Activated naive CD4-positive, alpha-beta T cell treated with anti-CD3 and anti-CD28 coated beads, Interleukin-2, amount 10 ng/mL, durations not matched to agents 7 days and 5 days (primary cell): ENCODE measurements at places on chromosomes 16 and 17.
A peak's percentile ranks its signal among the peaks of the same experiment; 100 is the strongest.

- no peak overlapping the region for H3K4me3 ChIP-seq
- peaks cover 33% of the 10 kb centered on the region for H3K36me3 ChIP-seq
- peaks cover 11% of the 10 kb centered on the region for H3K4me1 ChIP-seq
- no peak for DNase-seq
- H3K27ac ChIP-seq = peak overlapping the region; percentile 33
Measured at GRCh38 chr16:31082368-31083045, 6.2 kb downstream of the PRSS53 start.

DNA sequence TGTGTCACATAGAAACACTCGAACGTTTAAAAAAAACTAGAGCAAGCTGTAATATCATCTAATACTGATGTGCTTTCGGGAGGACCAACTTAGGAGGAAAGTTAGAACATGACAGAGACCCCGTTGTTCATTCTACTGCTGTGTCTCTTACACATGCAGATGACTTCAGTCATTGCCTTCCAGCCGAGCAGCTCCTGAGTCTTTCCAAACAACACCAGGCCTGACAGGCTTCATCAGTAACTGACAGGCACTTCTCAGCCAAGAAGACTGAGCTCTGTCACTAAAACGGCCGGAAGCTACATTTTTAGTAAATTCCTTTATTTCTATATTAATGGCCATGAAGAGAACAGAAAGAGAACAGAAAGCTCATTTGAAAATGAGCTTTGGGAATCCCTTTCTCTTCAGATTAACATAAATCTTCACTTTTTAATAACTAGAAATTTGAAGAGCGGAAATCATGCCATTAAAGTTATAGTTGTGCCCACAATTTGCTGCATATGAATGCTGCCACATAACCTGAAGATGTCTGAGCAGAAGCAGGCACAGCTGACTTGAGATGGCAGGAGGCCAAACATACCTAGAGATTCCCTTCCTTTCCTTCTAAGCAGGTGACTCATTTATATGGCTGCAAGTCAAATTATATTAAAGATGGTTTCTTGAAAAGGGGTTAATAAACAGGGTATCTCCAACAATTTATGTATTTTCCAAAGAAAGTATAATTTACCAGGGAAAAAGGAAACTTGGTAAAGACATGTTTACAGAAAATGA is 148.9 kb downstream of the ITFG1 start:
- no peaks in the 10 kb centered on the region for H3K27me3 ChIP-seq
- H3K27ac ChIP-seq = no peak overlapping the region
- no peaks in the 10 kb centered on the region for H3K4me1 ChIP-seq
- no peak overlapping the region for H3K4me3 ChIP-seq

- H3K27ac ChIP-seq = no peak overlapping the region
- no peak for DNase-seq
- H3K4me1 ChIP-seq = no peaks in the 10 kb centered on the region
- H3K36me3 ChIP-seq = no peaks in the 10 kb centered on the region
- H3K27me3 ChIP-seq = no peaks in the 10 kb centered on the region
Measured at GRCh38 chr16:20175358-20175757, 101.7 kb upstream of the GPR139 start.

DNA sequence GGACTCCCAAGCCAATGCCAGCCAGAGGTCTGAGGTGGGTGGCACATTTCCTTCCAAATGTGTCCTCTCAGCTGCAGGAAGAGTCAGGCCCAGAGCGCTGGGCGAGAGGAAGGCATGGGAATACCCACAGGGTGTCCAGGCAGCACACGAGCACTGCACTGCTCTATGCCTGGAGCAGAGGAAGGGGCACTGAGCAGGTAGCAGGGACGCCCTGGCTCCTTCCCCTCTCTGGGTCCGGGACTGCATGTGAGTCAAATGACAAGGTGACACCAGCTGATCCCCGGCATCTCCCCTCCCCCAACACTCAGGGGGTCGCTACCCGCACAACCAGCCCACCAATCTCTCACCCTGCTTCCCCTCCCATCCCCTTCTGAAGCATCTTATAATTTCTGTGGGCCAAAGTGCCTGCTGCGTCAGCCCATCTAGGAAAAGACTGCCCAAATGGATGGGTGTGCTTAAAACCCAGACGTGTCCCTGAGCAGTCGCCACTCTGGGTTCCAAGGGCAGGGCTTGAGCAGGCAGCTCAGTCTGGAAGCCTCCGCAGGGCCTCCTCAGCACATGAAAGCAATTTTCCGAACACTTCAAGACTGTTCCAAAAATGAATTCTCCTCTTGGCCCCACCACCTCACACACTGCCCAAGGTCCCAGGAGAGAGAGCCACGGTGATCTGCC is 12.0 kb upstream of the BCAR1 start:
- no peak for DNase-seq
- H3K36me3 ChIP-seq = no peaks in the 10 kb centered on the region
- H3K27me3 ChIP-seq = peaks cover 91% of the 10 kb centered on the region
- H3K27ac ChIP-seq = no peak overlapping the region

GRCh38 chr16:30136971-30137605 is 14.1 kb upstream of the MAPK3 start:
- no peak for DNase-seq
- peaks cover 19% of the 10 kb centered on the region for H3K4me1 ChIP-seq
- H3K36me3 ChIP-seq = no peaks in the 10 kb centered on the region
- H3K4me3 ChIP-seq = no peak overlapping the region

GRCh38 chr16:374616-374926 is 4.2 kb upstream of the MRPL28 start:
- no peak overlapping the region for H3K4me3 ChIP-seq
- H3K27me3 ChIP-seq = peaks cover 4% of the 10 kb centered on the region
- H3K4me1 ChIP-seq = peaks cover 22% of the 10 kb centered on the region
- peaks cover 8% of the 10 kb centered on the region for H3K36me3 ChIP-seq

GRCh38 chr17:8935191-8935590 is 30.3 kb downstream of the PIK3R5 start:
- peaks cover 73% of the 10 kb centered on the region for H3K4me1 ChIP-seq
- no peaks in the 10 kb centered on the region for H3K27me3 ChIP-seq
- DNase-seq = peak; percentile 52
- H3K4me3 ChIP-seq = no peak overlapping the region
- no peak overlapping the region for H3K27ac ChIP-seq

GRCh38 chr16:68740628-68741346 is 3.7 kb downstream of the CDH1 start:
- H3K36me3 ChIP-seq = no peaks in the 10 kb centered on the region
- no peak overlapping the region for H3K4me3 ChIP-seq
- DNase-seq = no peak
- H3K27ac ChIP-seq = no peak overlapping the region
- peaks cover 52% of the 10 kb centered on the region for H3K27me3 ChIP-seq
- H3K4me1 ChIP-seq = peaks cover 9% of the 10 kb centered on the region

- H3K4me1 ChIP-seq = peaks cover 56% of the 10 kb centered on the region
- peaks cover 27% of the 10 kb centered on the region for H3K36me3 ChIP-seq
- H3K27me3 ChIP-seq = no peaks in the 10 kb centered on the region
- no peak for DNase-seq
Measured at GRCh38 chr17:66522591-66523272, 220.3 kb downstream of the PRKCA start.

DNA sequence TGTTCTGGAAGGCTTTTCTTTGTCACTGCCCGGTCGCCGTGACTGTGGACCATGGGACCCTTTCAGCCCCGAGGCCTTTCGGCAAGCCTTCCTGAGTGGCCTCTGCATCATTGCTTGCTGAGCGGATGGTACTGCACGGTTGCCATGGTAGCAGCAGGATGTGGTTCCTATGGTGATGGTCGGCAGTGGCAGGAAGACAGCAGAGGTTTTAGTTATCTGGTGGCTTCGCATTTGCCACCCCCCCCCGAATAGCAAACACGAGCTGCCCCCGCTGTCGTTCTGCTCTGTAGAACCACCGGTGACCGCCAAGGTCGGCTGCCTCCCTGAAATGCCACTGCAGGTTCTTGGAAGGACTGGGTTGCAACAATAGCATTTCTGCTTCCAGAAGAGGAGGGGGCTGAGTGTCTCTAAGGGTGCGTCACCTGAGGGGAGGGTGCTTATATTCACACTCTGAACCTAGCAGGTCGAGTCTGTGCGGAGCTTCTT is 76.6 kb downstream of the CMIP start:
- H3K27me3 ChIP-seq = no peaks in the 10 kb centered on the region
- DNase-seq = peak; percentile 89
- H3K4me3 ChIP-seq = no peak overlapping the region
- peaks cover 2% of the 10 kb centered on the region for H3K36me3 ChIP-seq
- peaks cover 42% of the 10 kb centered on the region for H3K4me1 ChIP-seq
- H3K27ac ChIP-seq = peak overlapping the region; percentile 11

DNA sequence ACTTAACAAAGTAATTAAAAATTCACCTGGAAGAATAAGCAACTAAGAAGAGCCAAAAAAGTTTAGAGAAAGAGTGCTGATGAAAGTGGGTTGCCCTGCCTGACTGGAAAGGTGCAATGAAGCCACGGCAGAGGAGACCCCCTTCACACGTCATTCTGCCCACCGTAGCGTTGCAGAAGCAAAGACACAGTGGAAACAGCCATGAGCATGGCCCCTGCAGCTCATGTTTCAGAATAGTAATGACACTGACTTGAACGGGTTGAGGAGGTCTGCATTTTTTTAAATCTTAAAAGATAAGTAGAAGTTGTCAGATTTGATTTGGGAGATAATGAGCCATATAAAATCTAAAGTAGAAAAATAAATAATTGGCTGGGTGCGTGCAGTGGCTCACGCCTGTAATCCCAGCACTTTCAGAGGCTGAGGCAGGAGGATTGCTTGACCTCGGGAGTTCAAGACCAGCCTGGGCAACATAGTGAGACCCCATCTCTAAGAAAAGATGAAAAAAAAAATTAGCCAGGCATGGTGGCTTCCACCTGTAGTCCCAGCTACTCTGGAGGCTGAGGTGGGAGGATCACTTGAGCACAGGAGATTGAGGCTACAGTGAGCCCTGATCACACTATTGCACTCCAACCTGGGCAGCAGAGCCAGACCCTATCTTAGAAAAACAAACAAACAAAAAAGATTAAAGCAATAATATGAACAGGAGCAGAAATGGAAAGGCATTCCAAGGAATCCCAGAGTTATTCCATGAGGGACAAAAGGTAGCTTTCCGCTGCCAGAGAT is 184.6 kb downstream of the LGALS9B start:
- no peak overlapping the region for H3K4me3 ChIP-seq
- no peak overlapping the region for H3K27ac ChIP-seq
- H3K4me1 ChIP-seq = peaks cover 28% of the 10 kb centered on the region
- DNase-seq = no peak
- peaks cover 3% of the 10 kb centered on the region for H3K27me3 ChIP-seq
- peaks cover 5% of the 10 kb centered on the region for H3K36me3 ChIP-seq

DNA sequence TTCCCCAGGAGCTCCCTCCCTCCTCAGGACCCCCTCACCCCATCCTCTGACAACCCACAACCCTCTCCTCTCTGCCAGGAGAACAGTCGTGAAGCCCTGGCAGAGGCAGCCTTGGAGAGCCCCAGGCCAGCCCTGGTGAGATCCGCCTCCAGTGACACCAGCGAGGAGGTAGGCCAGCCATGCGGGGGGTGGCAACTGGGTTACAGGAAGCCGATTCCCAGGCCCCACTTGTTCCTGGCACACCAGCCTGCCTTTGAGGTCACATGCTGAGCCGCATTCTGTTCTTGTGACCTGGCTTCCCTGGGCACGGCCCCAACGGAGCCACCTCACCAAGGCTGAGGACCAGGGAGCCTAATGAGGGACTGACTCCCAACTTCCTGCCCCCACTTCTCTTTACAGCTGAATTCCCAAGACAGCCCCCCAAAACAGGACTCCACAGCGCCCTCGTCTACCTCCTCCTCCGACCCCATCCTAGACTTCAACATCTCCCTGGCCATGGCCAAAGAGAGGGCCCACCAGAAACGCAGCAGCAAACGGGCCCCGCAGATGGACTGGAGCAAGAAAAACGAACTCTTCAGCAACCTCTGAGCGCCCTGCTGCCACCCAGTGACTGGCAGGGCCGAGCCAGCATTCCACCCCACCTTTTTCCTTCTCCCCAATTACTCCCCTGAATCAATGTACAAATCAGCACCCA is 7.9 kb downstream of the NAT9 start:
- H3K4me1 ChIP-seq = peaks cover 38% of the 10 kb centered on the region
- H3K27ac ChIP-seq = peak overlapping the region; percentile 77
- DNase-seq = no peak
- H3K36me3 ChIP-seq = peaks cover 55% of the 10 kb centered on the region
- H3K27me3 ChIP-seq = no peaks in the 10 kb centered on the region
- no peak overlapping the region for H3K4me3 ChIP-seq

- DNase-seq = no peak
- H3K36me3 ChIP-seq = no peaks in the 10 kb centered on the region
- no peaks in the 10 kb centered on the region for H3K4me1 ChIP-seq
Measured at GRCh38 chr17:33802349-33803198, 452.5 kb upstream of the CCL2 start.

DNA sequence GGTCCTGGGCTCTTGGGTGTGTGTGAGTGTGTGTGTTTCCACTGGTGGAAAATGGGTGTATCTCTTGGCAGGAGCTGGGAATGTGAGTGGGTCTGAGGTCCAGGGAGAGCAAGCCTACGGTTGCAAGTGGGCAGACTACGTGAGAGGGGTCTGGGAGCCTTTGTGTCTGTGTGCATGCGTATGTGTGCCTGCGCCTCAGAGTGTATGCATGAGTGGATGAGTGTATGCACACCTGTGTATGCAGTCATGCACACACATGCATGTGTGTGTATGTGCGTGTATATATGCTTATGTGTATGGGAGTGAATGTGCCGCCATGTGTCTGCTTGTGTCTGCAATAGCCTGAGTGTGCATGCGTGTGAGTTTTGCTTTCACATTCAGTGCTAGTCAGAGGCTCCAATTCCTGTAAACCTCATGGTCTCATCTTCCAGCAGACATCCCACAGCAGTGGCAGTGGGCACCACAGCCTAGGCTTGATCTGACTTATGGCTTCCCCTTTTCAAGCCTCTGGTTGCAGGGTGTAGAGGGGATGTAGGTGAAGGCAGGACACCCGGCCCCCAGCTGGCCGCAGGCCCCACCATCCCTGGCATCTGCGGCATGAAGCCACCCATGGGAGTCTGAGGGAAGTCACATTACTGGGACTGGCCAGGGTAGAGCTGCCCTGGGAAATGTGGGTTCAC is 19.7 kb upstream of the RMI2 start:
- no peaks in the 10 kb centered on the region for H3K27me3 ChIP-seq
- no peak overlapping the region for H3K4me3 ChIP-seq
- DNase-seq = peak; percentile 61
- H3K36me3 ChIP-seq = peaks cover 13% of the 10 kb centered on the region
- H3K27ac ChIP-seq = peak overlapping the region; percentile 53
- peaks cover 77% of the 10 kb centered on the region for H3K4me1 ChIP-seq

GRCh38 chr17:64245218-64246145 is 17.6 kb downstream of the TEX2 start:
- no peaks in the 10 kb centered on the region for H3K27me3 ChIP-seq
- H3K4me3 ChIP-seq = no peak overlapping the region
- H3K4me1 ChIP-seq = no peaks in the 10 kb centered on the region
- no peak for DNase-seq
- no peak overlapping the region for H3K27ac ChIP-seq

- H3K36me3 ChIP-seq = no peaks in the 10 kb centered on the region
- peaks cover 8% of the 10 kb centered on the region for H3K4me1 ChIP-seq
- peak; percentile 3 for DNase-seq
- no peak overlapping the region for H3K27ac ChIP-seq
- H3K27me3 ChIP-seq = peaks cover 14% of the 10 kb centered on the region
Measured at GRCh38 chr17:30717291-30718098, 107.0 kb downstream of the CRLF3 start.
